ENCODE measurements at places on chromosomes 7 and 10.

DNA sequence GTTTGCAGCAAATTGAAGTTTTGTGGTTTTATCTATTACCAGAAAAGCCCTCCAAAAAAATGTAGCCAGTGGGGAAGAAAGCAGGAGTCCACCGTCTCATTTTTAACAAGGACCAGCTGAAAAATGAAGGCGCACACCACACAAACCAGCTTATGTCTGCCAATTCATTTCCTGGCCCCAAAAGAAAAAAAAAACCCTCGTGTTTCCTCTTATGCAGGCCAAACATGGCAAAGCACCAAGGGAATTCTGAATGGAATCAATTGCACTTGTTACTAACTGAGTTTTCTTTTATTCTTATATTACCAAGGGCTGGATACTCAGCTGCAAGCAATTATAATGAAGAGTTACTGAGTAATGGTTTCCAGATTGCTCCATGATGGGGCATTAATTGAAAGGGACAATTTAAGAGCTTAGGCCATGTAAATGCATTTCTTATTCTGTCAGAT is 428.3 kb upstream of the NPVF start:
- DNase-seq, result no peak

- DNase-seq, result no peak
Observed at GRCh38 chr10:58382489-58382995, 2.7 kb upstream of the TFAM start.

DNA sequence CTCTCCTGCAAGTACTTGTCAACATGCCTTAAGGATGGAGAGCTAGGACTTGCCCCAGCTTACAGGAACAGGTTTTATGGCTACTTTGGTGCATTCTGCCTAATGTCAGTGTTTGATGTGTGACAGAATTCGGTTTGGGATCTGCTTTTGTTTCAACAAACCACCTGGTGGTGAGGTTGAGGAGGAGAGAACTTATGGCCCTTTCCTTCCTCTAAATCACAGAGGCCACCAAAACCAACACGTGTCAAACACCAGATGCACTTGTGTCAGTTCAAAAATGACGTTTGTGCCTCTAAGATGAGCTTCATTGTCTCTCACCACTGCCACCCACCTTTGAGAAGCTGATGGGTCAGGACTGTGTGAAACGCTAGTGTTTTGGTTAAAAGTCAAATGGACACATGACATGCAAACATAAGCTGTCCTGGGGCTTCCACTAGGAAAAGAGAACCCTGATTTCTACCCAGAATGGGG is 83.9 kb downstream of the OSBPL3 start:
- DNase-seq, result no peak

- no peak for DNase-seq
Observed at GRCh38 chr10:124627866-124628675, 116.1 kb downstream of the FAM53B start.

- no peak for DNase-seq
Observed at GRCh38 chr10:78905957-78906308, 162.8 kb upstream of the ZMIZ1 start.

- DNase-seq, result no peak
Observed at GRCh38 chr10:73076360-73077183, 20.1 kb downstream of the P4HA1 start.

GRCh38 chr7:37817996-37818720 is 30.2 kb upstream of the NME8 start:
- no peak for DNase-seq

GRCh38 chr10:77049896-77050295 is 587.7 kb downstream of the KCNMA1 start:
- DNase-seq, result no peak

Measured in AG09309 (cell line).